8988T (cell line): ENCODE measurements at places on chromosomes 7 and 10.

DNA sequence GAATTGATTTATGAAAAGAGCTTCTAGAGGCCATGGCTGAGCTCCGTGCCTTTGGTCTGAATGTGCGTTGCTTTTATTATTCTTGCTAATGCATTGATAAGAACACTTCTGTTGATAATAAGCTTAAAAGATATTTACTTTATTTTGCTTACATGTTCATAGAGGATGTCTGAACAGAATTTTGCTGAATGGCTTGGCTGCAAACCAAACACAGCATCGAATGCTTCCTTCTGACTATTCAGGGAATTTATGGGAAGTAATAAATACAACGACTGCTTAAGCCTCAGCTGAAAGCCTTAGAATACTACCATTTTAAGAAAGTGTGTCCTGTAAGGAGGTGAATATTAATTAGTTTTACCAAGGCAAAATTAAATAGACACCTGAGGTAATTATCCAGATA, 643.5 kb upstream of the POT1 start:
- no peak for DNase-seq

DNA sequence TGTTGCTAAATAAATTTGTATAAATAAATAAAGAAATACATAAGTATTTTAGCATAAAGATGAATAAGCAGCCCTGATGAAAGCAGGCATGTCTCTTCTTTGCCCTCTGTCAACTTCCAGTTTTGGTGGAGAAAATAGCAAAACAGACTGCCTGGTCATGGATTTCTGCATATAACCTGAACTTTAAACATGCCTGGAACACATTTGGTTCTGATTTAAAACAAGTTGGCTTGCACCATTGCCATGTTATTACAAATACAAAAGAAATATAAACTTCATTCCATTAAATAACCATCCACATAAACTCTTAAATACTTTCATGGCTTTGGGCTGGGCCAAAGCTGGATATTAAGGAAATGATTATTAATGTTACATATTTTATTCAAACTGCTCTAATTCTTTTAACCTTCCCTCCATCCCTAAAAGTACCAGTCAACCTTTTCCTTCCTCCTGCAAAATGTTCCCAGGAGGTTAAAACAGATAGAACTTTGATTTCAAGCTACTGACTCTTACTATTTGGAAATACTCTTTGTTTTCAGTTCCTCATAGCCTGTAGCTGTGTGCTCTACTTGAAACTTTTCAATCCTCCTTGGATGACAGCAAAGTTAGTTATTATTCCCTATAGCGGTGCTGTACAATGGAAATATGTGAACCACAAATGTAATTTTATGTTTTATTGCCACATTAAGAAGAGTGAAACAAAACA, 96.3 kb downstream of the BICC1 start:
- no peak for DNase-seq

GRCh38 chr7:2468227-2468626, 8.0 kb downstream of the GRIFIN start:
- DNase-seq = peak; percentile 4

GRCh38 chr7:156279635-156280034, 360.9 kb upstream of the RNF32 start:
- no peak for DNase-seq

DNA sequence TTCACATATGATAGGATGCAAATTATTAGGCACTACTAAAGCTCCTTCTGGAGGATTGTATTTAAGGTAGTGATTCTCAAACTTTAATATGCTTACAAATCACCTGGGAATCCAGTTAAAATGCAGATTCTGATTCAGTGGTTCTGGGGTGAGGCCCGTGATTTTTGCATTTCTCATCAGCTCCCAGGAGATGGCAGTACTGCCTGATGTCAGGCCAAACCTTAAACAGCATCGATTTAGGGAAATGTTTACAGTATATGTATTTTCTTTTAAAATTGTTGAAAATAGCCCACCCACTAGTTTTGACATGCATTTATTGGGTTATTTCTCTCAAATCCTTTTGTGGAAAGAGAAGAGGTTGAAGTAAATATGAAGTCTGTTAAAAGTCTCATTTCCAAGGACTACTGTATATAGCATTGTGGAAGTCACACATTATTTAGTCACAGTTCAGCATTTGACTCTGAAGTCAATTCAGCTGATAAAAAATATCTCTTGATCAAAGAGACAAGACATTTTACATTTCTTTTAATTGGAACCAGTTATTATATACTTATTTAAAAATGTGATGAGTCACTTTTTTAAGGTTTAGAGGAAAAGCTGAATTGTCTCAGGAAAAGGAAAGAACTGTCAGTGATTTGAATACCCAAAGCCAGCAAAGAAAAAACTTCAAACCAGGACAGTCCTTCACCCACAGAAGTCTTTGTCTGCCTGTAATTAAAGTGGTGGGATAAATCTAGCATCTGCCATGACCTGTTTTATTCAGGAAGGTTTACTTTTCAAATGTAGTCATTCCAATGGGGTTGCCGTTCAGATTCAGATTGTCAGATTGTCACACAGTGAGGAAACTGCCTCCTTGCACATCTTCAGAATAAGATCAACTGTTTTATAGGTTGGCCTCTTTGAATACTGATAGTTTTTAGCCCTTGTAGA, 21.1 kb upstream of the HBP1 start:
- DNase-seq = no peak

DNA sequence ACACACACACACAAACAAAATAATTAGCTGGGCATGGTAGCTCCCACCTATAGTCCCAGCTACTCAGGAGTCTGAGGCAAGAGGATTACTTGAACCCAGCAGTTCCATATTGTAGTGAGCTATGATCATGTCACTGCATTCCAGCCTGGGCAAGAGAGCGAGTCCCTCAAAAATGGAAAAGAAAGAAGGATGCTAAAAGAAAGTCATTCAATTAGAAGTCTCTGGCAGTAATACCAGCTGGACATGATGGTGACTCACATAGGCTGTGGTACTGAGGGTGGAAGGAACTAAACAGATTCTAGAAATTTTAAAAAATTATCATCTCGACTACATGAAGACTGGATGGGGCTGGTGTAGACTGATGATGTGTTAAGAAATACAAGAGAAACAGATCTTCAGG, 385.3 kb downstream of the ETV1 start:
- DNase-seq = no peak

DNA sequence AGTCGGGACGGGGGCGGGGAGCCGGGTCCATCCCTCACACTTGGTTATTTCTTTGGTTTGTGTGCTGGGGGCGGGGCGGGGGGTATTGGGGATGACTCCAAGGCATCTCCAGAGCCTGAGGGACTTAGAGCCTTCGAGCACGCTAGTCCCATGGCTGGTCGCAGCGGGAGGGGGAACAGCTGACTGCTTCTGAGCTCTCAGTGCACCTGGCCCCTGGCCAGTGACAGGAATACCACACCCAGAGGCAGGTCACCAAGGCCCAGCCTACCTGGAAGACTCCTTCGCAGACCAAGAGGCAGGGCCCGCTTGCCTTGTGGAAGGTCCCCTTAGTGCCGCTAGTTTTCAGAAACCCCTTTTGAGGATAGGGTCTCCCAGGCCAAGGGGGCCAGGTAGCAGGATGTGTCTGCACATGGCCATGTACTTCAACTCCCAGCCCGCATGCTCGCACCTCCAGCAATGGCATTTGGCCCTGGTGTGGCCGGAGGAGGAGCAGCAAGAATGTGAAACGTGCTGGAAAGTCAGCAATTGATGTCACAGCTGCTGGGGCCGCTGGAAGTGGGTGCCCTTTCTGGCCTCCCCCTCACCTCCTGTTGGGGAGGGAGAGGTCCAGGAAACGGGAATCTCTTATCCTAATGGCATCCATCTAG, 40.3 kb downstream of the AGAP3 start:
- DNase-seq = no peak

- DNase-seq = no peak
Observed at GRCh38 chr10:79361726-79362397, 14.6 kb downstream of the PPIF start.

- no peak for DNase-seq
Observed at GRCh38 chr10:98445200-98445812, 1.4 kb downstream of the HPS1 start.
